ENCODE measurements at places on chromosomes 6 and 20.

DNA sequence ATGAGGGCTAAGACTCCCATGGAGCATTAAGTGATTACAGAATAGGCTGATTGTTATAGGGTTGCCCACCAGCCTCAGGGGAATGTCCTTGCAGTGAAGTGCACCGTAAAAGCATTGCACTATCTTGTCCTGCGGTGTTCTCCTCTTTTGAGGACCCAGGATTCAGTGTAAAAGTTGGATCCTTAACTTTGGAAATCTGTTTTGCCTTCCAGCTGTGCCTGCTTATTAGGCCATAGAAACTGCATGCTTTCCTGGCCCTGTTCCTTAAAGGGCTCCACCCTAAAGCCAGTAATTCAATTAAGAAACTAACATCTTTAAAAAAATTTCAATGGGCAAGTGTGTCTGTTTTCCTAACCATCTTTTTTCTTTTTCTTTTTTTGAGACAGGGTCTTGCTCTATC is 25.4 kb upstream of the NOTCH4 start:
- DNase-seq, result no peak

DNA sequence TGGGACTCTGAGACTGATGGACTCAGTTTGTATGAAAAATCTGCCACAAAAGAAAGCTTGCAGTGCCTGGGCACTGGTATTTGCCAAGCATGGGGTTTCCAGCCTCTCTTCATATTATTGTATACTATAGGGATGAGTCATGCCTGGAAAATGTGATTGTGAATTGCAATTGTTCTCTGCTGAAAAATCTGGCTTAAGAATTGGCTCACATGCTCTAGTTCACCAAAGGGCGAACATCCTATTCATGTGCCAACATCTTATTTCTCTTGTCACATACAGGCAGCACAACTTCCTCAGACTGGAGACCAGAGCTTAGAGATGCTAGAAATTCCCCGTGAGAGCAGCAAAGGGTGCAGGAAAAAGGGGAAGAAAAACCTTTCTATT is 103.6 kb upstream of the KCNK16 start:
- no peak for DNase-seq

- DNase-seq, result no peak
These were observed 10.7 kb downstream of the SLC9A8 start for GRCh38 chr20:49823152-49823847.

DNA sequence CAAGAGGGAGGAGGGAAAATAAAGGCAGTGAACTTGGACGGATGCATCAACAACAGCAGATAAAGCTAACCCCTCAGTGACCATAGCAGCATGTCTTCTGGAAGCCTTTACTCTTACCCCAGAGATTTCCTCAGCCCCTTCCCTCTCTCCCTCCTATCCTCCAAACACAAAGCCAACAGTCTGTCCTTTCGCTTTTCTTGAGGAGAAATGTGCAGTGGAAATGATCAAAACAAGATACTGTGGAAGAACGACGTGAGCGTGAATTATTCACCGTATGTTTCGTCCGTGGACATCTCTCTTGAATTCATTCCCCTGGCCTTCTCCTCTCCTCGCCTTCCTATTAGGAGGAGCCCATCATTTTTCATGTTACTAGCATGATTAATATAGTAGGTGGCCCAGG is 8.5 kb downstream of the NRN1 start:
- no peak for DNase-seq

GRCh38 chr6:107124934-107125348 is 9.6 kb upstream of the BEND3 start:
- no peak for DNase-seq

- no peak for DNase-seq
These were observed 3.9 kb upstream of the SMIM13 start for GRCh38 chr6:11089695-11090094.

- DNase-seq, result no peak
These were observed 463 bp upstream of the HLA-DMB start for GRCh38 chr6:32941214-32941768.

GRCh38 chr20:50475681-50476292 is 34.4 kb upstream of the PTPN1 start:
- no peak for DNase-seq
